ENCODE measurements at places on chromosomes 12 and 14. TPM values are rescaled to one million over a fixed set of nuclear protein-coding genes. Genes with fewer than 3 reads are reported as not detected.

The ERO1A gene
- total RNA-seq, result 65.2 TPM

The KRT3 gene
- not detected for total RNA-seq

The PTPRO gene
- total RNA-seq, result 0.39 TPM

The SOAT2 gene
- not detected for total RNA-seq

The PSMA6 gene
- total RNA-seq, result 230 TPM

The ANO2 gene
- under 0.01 TPM for total RNA-seq

The P2RX7 gene
- total RNA-seq, result not detected

The ADAM21 gene
- 0.32 TPM for total RNA-seq

The IGFBP6 gene
- 162 TPM for total RNA-seq

The CEBPE gene
- not detected for total RNA-seq

The PLXNC1 gene
- total RNA-seq, result 1.7 TPM

The C12orf57 gene
- total RNA-seq, result 337 TPM

The DHRS1 gene
- 21.1 TPM for total RNA-seq

The SLC10A1 gene
- total RNA-seq, result not detected

The TBX3 gene
- total RNA-seq, result 96.8 TPM

The THAP2 gene
- 3.4 TPM for total RNA-seq

The OR4K15 gene
- not detected for total RNA-seq

The KRT83 gene
- total RNA-seq, result not detected

The COL2A1 gene
- total RNA-seq, result 0.56 TPM

The DLGAP5 gene
- 18.1 TPM for total RNA-seq

The VASH1 gene
- total RNA-seq, result 7.2 TPM

The TAS2R13 gene
- 2.8 TPM for total RNA-seq

The CARMIL3 gene
- total RNA-seq, result 0.64 TPM

Data from epithelial cell of alveolus of lung (primary cell).